ENCODE measurements at places on chromosomes 3 and 15.
A peak's percentile ranks its signal among the peaks of the same experiment; 100 is the strongest.

DNA sequence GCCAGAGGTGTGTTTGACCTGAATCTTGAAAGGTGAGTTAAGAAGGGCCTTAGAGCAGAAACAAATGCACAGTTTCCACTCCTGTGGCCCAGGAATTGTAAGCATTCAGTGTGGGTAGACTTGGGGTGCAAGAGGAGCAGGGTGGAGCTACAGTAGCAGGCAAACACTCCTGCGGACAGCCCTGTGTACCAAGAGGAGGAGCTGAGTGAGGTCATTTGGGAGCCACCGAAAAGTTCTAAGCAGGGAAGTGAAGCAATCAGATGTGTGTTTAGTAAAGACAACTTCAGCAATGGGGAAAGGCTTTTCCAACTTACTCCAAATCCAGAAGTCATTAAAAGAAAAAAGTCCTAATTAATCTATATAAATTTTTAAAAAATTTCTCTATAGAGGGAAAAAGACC lies 99.3 kb downstream of the ARHGEF26 start:
- DNase-seq = no peak

DNA sequence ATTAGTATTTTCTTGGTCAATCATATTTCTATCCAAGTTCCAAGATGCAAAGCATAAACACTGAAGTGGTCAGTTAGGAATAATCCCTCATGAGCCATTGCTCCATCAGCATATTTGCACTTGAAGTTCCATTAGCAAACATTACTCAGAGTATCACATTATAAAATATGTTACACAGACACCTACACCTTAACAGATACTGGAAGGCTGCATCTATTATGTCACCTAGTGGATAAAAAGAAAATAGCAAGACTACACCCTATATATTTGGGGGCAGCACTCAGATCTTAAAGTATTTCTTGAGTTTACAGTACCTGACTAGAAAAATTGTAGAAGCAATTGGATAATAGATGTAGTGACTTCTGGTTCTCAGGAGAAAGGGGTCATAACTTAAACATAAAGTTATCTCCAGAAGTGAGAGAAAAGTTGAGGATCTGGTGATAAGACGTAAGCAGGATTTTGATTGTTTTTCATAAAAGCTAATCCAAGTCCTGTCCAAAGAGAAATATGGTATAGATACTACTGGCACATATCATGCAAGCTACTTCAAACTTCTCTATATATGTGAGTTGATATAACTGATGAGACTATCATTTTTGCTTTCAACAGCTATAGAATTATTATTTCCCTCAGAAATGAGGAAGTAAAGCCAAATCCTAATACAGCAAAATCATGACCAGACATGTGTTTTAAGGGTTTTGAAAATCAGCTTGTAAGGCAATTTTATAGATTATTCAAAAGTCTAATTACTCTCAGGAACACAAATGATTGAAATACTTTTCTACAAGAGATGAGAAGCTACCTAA lies 422.2 kb downstream of the GBE1 start:
- no peak for DNase-seq

GRCh38 chr15:40650479-40650878 lies 44.5 kb upstream of the RAD51 start:
- no peak for DNase-seq

- DNase-seq = peak; percentile 82
Observed at GRCh38 chr15:67542420-67543347, at the start of gene MAP2K5. TSS of gene MAP2K5 (plus strand) at chr15:67542703. CDS start at chr15:67543336, 633 bp downstream.

- no peak for DNase-seq
Observed at GRCh38 chr3:32180141-32180784, 58.2 kb upstream of the CMTM8 start.

GRCh38 chr15:87345961-87346360 lies 910.6 kb downstream of the NTRK3 start:
- DNase-seq = no peak

DNA sequence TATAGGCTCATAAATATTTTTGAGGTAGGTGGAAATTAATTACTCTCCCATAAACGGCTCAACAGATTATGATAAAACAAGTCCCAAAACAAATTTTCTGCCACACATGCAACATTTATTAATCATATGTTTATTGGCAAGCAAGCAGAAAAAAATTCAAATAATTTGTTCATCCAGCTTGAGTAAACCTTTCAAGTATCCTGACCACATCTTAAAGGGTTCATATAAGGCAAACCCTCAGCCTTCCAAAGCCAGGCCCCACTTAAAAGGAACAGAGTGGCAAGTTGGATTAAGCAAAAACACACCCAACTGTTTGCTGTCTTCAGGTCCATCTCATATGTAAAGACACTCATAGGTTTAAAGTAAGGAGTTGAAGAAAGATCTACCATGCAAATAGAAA lies 1042.3 kb downstream of the DIPK2A start:
- no peak for DNase-seq

GRCh38 chr3:66270701-66271100 lies 49.9 kb downstream of the SLC25A26 start:
- DNase-seq = no peak

- DNase-seq = peak; percentile 85
Observed at GRCh38 chr3:85939074-85939482, 980.3 kb downstream of the CADM2 start.

DNA sequence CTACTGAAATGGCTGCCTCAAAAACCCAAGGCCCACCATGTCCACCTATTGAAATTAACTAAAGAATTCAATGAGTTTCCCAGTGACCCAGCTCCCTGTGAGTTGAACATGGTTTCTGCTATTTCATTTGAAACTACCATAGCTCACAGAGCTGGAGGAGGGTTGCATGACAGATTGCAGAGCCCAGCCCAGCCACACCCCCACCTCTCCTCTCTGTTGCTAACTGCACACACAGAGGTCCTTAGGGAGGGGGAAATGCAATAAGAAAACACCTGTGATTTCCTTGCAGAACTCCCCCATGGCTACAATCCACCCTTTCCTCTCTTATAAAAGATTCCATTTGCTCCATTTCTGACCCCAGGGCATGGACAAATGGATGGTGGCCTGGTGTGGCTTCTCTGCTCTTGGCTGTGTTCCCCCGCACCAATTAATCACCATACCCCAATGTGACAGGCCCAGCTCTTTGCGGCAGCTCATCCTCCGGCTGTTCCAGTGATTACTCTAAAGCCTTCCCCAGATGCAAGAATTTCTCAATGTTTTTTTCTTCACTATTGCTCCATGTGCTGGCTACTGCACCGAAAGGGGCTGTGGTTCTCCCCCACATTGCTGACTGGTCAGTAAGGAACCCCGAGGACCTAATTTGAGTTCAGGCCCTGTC lies 208.4 kb upstream of the KBTBD8 start:
- DNase-seq = no peak

DNA sequence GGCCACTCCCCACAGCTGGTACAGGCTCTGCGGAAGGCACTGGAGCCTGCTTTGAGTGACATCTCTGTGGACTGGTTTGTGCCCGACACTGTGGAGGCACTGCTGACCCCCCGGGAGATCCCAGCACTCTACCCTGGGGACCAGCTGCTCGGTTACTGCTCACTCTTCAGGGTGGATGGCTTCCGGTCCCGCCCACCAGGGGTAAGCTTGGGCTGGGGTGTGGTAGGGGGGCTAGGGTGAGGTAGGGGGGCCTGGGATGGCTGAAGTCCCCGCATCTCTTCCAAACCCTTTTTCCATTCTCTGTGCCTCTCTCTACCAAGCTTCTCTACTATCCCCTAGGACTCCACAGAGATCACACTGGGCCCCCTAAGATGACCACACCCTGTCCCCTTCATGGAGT lies 7.8 kb downstream of the VWA5B2 start:
- no peak for DNase-seq

GRCh38 chr3:64133272-64133671 lies 92.0 kb downstream of the PRICKLE2 start:
- DNase-seq = no peak

- DNase-seq = peak; percentile 44
Observed at GRCh38 chr15:99450896-99451358, 114.9 kb upstream of the MEF2A start.

- no peak for DNase-seq
Observed at GRCh38 chr15:56913670-56914069, 4.8 kb upstream of the TCF12 start.

- no peak for DNase-seq
Observed at GRCh38 chr3:124858275-124858674, 28.9 kb downstream of the ITGB5 start.

DNA sequence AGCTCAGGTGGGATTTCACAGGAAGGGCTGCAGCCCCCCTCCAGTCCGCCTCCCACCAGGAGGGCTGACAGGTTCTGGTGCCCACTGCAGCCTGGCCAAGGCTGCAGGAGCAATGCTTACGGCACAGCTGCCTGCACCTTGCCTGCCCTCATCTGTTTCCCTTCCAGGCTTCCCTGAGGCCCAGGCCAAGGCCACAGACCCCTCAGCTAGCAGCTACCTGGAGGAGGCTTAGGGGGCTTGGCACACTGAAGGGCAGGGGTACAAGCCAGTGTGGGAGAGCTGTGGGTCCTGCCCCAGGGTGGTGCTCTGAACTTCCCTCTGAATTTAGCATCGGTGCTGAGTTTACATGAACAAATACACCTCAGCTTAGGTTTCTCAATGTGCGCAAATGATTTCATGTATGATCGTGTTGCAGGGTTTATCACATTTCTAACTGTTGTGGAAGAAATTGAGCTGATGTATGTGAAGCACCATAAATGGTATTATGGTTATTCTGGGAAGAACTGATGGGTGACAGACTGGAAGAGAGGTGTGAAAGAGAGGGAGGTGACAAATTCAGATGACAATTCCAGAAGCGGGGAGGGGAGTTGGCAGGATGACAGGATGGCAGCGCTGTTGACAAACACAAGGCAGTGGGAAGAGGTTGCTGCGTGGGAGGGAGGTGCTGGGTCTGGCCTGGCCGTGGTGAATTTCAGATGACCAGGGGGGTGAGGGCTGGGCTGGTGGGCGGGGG lies 6.1 kb downstream of the RHCG start:
- no peak for DNase-seq

- no peak for DNase-seq
Observed at GRCh38 chr3:134544316-134544715, 58.5 kb downstream of the CEP63 start.

DNA sequence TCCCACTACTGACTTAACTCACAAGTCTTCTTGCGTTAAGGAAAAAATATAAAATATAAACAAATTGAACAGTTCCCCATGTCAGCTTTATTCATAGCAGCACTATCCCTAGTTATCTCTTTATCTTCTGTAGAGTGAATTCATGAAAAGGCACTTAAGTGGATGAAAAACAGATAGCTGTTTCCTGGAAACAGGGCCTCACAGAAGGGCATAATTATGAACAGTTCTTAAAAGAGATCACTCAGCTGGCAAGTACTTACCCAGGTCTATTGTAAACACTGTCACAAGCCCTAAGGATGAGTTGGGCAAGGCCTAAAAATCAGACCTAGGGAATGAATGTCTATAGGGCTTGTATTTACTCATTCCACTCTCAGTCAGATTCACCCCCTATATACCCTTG lies 10.7 kb downstream of the MB21D2 start:
- DNase-seq = no peak

GRCh38 chr3:151425627-151426340 lies 35.1 kb downstream of the IGSF10 start:
- DNase-seq = no peak

- DNase-seq = no peak
Observed at GRCh38 chr3:41882956-41883355, 78.9 kb downstream of the ULK4 start.

- no peak for DNase-seq
Observed at GRCh38 chr3:52775877-52776276, 1.5 kb upstream of the ITIH1 start.

All from globus pallidus (tissue), 1 donor.